Left forelimb (tissue), 1 donor: ENCODE measurements at places on chromosomes 1 and 21.

GRCh38 chr1:66305927-66306326 is 228.0 kb upstream of the SGIP1 start:
- DNase-seq = no peak

- DNase-seq = no peak
These were observed 33.4 kb downstream of the B3GALNT2 start for GRCh38 chr1:235470741-235471439.

GRCh38 chr1:94044290-94044790 is 76.6 kb downstream of the ABCA4 start:
- DNase-seq = no peak

- DNase-seq = no peak
These were observed 286.1 kb downstream of the LRRIQ3 start for GRCh38 chr1:73911849-73912248.

- DNase-seq = peak; percentile 55
These were observed 4.4 kb downstream of the CRABP2 start for GRCh38 chr1:156700736-156701531.

DNA sequence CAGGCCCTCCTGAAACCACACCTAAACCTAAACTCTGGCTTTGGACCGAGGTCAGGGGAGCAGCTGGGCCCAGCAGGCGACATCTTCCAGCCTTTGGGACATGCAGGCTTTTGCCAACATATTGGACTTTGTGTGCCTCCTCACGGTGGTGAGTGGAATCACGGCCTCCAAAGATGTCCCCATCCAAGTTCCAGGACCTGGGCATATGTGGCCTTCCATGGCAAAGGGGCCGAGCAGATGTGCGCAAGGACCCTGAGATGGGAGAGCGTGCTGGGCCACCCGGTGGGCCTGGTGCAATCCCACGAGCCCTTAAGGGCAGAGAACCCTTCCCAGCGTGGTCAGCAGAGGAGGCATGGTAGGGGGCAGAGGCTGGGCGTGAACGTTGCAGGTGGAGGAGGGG is 160.8 kb upstream of the C1orf174 start:
- peak; percentile 44 for DNase-seq

DNA sequence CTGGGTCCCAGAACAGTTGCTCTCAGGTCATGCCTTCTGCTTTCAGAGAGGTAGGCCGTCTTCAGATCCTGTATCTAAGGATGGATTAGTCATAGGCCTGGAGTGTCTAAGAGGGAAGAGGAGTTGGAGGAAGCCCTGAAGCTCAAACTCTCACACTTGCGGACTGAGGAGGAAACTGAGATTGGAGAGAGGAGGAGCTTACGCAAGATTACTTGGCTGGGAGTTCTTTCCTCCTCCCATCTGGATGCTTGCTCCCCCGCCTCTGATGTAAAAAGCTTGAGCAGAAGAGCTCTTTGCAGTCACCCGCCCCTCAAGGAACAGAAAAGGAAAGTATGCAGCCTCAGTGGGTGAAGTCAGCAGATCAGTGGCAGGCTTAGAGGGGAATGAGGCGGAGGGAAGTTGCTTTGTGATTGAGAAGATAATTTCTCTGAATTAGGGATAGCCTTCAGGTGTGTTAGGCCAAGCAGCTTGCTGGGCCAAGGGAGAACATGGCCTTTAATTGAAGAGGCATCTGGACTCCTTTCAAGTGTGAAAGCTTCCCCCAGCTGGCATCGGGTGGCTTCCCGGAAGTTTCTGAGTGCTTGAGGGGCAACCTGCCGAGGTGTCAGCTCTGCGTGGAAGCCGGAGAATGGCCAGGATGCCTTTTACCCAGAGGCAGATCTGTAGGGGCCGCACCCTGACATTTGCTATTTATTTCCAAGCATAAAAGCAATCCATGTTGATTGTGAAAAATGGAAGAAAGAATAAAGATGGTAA is 6.6 kb downstream of the ADORA1 start:
- DNase-seq = no peak

DNA sequence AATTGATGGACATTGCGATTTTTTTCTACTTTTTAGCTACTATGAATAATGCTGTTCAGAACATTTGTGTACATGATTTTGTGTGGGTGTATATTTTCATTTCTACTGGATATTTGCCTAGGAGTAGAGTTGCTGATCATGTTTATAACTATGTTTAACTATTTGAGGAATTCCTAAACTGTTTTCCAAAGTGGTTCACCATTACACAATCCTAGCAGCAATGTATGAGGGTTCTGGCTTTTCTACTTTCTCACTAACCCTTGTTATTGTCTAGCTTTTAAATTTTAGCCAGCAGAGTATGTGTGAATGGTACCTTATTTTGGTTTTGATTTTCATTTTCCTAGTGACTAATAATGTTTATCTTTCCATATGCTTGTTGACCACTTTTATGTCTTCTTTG is 86.2 kb downstream of the ATG4C start:
- DNase-seq = no peak

DNA sequence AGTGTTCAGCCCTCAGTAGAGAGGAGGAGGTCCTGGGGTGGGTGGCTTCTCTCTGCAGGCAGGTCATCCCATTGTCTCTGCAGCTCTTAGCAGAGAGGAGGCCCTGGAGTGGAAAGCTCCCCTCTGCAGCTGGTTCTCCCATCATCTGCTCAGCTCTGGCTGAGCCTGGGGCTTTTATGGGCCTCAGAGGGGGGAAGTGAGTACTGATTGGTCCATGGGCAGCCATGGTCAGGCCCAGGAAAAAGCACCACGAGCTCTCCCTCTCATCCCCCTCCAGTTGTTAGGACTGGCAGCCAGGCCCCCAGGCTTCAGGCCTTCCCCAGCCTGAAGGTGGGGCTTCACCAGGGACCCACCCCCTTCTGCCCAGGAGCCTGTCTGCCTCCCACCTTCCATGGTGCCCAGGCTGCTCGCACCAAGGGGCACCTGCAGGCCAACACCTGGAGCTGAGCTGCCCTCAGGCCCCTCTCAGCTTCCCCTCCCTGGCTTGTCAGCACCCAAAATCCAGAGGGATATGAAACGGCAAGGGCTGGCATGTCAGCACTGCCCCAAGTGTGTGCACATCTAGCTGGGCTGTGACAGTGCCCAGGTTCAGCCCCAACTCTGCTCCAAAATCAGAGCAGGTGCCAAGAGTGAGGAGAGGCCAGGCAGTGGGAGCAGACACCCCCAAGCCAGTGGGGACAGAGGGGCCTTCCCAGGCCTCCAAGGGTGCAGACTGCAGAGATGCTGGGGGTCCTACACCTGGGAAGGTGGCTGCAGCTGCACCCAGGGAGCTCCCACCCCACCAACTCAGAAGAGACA is 449.0 kb downstream of the MATN1 start:
- DNase-seq = peak; percentile 28

GRCh38 chr1:188958461-188959115 is 1519.1 kb downstream of the BRINP3 start:
- DNase-seq = no peak

DNA sequence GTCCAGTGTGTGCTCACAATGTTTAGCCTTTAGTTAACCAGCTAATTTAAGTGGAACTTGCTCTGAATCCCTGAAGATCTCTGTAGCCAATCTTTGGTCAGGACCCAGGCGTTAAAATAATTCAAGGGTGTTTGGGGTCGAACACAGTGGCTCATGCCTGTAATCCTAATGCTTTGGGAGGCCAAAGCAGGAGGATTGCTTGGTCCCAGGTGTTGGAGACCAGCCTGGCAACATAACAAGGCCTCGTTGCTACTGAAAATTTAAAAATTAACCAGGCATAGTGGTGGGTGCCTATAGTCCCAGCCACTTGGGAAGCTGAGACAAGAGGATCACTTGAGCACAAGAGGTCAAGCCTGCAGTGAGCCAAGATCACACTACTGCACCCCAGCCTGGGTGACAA is 94.3 kb downstream of the ITSN1 start:
- no peak for DNase-seq

DNA sequence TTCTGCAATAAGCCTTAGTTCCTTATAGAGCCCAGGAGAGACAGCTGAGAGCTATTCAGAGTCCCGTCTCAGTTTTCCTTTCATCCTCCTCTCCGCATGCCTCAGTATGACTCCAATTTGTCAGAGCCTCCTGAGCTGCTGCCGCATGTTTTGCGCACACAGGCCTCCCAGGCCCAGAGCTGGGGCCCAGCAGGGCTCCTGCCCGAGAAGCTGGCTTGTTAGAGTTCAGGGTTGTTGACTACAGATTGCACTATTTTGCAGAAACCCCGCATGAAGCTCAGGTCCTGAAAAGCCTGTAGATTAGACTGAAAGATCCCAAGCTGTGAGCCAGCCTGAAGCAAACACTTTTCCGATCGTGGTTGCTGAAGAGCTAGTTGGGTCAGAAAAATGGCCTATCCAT is 51.5 kb downstream of the IGSF5 start:
- no peak for DNase-seq

DNA sequence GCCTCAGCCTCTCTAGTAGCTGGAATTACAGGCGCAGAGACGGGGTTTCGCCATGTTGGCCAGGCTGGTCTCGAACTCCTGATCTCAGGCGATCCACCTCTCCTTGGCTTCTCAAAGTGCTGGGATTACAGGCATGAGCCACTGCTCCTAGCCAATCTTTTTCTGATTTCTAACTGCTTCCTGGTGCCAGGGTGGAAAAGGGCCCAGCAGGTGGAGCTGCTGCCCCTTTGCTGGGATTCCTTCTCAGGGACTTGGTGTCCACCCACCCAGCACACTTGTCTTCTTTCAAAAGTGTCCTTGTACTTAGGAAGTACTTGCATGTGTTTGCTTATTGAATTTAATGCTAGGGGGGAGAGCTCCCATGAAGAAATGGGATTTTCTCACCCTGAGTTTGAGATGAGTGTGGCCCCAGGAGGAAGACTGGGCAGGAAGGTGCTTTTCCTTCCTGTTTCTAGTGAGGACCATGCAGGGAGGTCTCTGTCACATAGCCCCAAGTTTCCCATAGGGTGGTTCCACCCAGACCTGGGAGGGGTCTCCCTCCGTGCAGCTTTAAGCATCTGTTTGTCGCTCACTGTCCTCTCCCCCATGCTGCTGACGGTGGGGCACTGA is 14.2 kb downstream of the UTP11 start:
- no peak for DNase-seq

- no peak for DNase-seq
These were observed 40.5 kb upstream of the SUCO start for GRCh38 chr1:172492421-172492820.

GRCh38 chr1:74406759-74407158 is 105.7 kb downstream of the LRRC53 start:
- DNase-seq = no peak

GRCh38 chr1:43566382-43567044 is 35.8 kb downstream of the PTPRF start:
- no peak for DNase-seq

GRCh38 chr1:172790245-172790644 is 131.3 kb downstream of the FASLG start:
- DNase-seq = no peak

DNA sequence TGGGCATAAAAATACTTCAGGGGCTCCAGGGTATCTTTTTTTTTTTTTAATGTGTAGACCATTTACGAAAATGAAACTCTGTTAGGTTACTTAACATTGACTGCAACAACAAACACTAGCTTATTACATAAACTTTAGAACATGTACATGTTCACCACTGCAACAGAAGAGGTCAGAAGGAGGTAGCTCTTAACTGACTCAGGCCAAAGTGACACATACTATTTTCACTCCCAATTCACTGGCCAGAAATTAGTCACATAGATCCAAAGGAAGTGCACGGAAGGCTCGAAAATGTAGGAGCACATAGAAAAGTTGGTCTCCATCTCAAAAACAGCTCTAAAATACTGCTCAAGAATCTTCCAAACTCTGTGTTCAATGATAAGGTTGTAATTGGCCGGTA is 107.2 kb downstream of the AKT3 start:
- DNase-seq = no peak

GRCh38 chr1:81073580-81073979 is 727.2 kb upstream of the ADGRL2 start:
- no peak for DNase-seq

- DNase-seq = no peak
These were observed 61.9 kb upstream of the ATP1A1 start for GRCh38 chr1:116311193-116311592.

DNA sequence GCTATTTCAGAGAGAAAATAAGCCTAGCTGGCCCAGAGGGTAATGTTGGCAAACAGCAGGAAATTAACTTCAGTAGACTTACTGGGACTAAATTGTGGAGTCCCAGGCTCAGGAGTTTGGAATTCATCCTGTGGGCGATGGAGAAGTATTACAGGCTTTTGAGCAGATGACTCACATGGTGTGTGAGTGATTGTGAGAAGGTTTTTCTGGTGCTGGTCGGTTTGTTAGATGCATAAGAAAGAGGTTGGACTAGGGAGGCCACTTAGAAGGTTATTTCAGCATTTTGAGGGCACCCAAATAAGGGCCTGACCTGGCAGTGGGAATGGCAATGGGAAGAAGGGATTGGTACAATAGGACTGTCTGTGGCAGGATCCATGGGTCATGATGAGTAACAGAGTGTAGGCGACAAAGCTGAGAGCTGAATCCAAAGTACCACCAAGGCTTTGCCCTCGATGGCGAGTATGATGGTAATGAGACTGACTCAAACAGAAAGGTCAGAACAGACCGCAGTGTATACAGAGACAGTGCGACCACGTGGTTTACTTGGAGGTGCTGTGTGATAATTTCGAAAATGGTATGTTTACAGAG is 69.2 kb upstream of the KIF26B start:
- no peak for DNase-seq

DNA sequence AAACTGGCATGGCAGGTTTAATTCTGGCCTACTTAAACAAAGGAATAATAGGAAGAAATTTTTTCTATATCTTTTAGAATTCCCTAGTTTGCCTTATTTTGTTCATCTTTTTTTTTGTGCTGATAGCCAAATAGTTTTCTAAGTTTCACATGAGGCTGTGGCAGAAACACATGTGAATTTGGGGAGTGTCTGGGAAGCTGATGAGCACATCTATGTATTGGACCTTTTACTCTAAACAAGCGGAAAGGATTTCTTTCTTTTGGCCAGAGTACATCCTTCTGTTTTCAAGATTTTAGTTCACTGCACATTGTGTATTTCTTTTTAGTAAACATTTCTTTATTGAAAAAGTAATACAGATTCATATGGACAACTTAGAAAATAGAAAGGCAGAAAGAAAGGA is 5.6 kb downstream of the EEIG2 start:
- no peak for DNase-seq

GRCh38 chr1:108077991-108078390 is 113.0 kb upstream of the VAV3 start:
- DNase-seq = no peak

- DNase-seq = no peak
These were observed 53.3 kb upstream of the FAM89A start for GRCh38 chr1:231093156-231093922.

DNA sequence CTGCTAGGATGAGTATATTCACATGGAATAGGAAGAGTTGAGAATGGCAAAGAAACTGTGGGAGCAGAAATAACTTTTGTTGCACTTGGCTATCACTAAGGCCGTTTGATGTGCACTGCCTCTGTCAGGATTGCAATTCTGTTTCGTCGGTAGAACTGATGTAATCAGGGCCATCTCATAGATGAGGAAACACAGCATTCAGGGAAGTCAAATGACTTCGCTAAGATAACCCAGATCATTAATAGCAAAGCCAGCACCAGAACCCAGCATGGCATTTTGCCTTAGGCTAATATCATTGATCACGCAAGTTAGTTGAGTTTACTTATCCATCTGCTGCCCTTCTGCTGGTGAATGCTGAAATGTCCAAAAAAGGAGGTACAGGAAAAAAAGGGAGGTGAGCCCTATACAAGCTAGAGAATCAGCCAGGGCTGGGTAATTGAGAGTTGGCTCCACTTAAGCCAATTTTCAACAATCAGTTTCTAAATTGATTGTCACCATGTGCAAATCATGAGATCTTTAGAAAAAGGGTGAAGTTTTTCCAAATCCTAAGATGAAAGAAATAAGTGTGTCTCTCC is 7.6 kb downstream of the RASSF5 start:
- no peak for DNase-seq

GRCh38 chr1:228469413-228470162 is 17.6 kb upstream of the RNF187 start:
- DNase-seq = no peak
